Stimulated activated CD8-positive, alpha-beta memory T cell treated with anti-CD3 and anti-CD28 coated beads, Interleukin-4, amount 100 ng/mL, for 4 hours (primary cell): ENCODE measurements at places on chromosomes 7 and 10.
A peak's percentile ranks its signal among the peaks of the same experiment; 100 is the strongest.

- peak; percentile 59 for DNase-seq
Measured at GRCh38 chr10:5317547-5318107, 47.1 kb upstream of the UCN3 start.

- no peak for DNase-seq
Measured at GRCh38 chr10:44716470-44717015, 194.6 kb upstream of the TMEM72 start.

- DNase-seq = no peak
Measured at GRCh38 chr7:77791336-77791735, 6.9 kb downstream of the TMEM60 start.

DNA sequence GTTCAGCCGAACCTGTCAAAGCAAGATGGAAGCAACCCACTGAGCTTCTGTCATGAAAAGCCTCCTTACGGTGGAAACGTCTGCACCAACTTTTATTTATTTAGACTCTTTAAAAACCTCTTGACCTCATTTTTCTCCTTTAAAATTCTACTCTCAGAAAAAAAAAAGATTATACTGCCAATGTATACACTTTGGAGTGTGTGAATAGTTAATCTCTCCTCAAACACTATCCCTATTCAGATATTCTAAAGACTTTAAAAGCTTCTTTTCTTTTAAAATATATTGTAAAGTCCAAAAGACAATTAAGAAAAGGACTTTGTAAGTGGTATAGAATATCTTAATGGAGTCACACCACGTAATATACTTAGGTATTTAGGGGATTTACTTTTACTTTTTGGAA, 335.2 kb upstream of the SEMA3D start:
- no peak for DNase-seq

- DNase-seq = no peak
Measured at GRCh38 chr7:83732305-83732704, 83.4 kb upstream of the SEMA3E start.

- no peak for DNase-seq
Measured at GRCh38 chr7:39430441-39430840, 135.8 kb upstream of the YAE1 start.

DNA sequence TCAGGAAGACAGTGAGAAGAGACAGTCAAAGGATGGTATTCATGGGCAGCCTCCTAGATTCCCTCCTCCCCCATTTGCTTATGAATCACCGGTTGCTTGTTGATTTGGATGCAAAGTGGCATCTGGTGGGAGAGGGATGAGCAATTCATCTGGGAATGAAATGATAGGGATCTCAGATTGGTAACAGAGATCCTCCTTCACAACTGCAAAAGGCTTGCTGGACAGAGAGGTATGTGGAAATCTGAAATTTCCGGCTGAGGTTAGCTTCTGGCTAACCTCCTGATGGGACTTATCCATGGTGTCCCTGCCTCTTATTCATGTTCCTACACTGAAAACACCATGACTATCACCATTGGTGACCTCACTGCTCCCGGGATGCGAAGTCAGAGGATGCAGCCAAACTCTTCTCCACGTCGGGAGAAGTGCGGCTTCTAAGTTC, 48.4 kb upstream of the PODXL start:
- no peak for DNase-seq

DNA sequence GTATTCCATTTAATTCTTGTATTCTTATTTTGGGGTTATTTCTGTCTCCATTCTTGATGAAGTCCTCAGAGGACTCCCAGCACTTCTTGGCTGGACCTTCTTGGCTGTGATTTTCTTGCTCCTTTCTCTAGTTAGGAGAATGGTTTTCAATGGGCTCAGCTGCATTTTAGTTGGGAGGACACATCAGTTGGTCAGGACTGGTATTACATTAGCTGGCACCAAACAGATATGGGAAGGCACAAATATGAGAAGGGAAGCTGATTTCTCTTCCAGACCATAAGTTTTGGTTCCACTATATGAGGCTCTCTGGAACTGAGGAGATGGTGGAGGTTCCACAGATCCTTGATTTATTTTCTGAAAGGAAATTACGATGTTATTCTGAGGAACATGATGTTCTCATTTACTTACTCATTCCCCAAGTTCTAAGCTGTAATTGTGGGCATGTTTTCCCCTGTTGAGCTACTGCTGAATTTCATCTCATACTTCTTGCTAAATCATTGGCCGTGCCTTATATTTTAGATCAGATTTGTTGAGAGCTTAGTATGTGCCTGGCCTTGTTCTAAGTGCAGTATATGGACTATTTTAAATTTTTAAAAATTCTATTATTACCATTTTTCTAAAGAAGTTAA, 261.0 kb downstream of the THSD7A start:
- no peak for DNase-seq

DNA sequence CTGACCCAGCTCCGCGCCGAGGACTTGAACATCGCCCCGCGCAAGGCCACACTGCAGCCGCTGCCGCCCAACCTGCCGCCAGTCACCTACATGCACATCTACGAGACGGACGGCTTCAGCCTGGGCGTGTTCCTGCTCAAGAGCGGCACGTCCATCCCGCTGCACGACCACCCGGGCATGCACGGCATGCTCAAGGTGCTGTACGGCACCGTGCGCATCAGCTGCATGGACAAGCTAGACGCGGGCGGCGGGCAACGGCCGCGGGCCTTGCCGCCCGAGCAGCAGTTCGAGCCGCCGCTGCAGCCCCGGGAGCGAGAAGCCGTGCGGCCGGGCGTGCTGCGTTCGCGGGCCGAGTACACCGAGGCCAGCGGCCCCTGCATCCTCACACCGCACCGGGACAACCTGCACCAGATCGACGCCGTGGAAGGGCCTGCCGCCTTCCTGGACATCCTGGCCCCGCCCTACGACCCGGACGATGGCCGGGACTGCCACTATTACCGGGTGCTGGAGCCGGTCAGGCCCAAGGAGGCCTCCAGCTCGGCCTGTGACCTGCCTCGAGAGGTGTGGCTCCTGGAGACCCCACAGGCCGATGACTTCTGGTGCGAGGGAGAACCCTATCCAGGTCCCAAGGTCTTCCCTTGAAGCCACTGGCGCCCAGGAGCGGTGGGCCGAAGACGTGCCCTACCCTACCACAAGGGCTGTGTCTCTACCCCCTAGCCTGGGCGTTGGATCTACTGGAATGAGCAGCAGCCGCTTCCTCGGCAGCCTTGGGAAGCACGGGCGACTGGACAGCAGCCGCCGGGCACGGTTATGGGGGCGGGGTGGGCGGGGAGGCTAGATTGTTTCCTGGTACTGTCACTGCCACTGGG, 945 bp downstream of the ADO start:
- DNase-seq = no peak

- no peak for DNase-seq
Measured at GRCh38 chr10:22727663-22728062, 13.3 kb upstream of the PIP4K2A start.

- no peak for DNase-seq
Measured at GRCh38 chr7:8228766-8229674, 32.9 kb downstream of the ICA1 start.

- no peak for DNase-seq
Measured at GRCh38 chr7:47504551-47505311, 77.2 kb downstream of the TNS3 start.

DNA sequence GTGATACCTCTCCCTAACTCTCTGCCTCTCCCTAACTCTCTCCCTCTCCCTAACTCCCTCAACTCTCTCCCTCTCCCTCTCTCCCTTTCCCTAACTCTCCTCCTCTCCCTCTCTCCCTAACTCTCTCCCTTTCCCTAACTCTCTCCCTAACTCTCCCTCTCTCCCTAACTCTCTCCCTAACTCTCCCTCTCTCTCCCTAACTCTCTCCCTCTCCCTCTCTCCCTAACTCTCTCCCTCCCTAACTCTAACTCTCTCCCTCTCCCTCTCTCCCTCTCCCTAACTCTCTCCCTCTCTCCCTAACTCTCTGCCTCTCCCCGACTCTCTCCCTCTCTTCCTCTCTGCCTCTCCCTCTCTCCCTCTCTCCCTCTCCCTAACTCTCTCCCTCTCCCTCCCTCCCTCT, 2.0 kb upstream of the PTPRN2 start:
- DNase-seq = no peak

- no peak for DNase-seq
Measured at GRCh38 chr10:74058658-74059057, 60.7 kb downstream of the VCL start.

DNA sequence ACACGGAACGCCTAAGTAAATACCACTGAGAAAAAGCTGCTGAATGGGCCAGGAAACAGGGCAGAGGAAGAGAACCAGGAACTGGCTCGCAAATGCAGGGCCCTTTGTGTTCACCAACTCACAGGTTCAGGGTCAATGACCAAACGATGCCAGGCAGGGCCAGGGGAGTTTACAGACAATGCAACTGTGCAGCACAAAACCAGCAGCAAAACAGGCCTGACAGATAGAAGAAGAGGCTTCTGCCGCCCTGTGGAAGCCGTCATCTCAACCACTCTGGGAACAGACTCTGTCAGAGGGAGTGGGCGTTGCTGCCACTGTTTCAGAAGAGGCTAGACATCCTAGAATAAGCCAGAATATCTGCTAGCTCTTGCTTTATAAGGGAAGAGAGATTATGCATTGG, 117.9 kb downstream of the KMT2E start:
- no peak for DNase-seq

DNA sequence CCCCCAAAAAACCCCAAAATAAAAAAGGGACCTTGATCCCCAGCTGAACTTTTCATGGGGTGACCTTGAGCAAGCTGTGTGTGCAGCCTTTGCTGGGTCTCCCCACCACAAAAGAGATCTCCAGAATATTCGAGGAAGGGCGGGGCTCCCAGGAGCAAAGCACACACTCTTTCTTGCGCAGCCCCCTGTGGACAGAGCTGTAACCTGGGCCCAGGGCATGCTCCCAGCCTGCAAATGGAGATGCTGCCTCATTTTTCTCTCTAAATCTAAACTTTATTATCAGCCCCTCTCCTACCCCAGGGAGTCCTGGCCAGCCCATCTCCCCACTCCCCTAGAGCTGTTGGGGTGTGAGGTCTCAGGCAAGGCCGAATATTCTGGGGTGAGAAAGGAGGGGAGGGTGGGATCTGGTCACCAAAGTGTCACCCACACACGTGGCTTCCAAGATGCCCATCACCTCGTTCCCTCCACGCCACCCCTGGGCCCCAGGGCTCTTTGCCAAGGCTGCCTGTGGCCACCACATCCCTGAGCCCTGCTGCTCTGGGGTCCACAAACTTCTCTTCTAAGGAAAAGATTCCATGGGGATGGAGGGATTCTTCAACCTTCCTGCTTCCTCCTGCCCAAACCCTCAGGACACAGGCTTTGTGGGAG, 1.7 kb upstream of the CALML3 start:
- no peak for DNase-seq
